Camera-type eye (tissue), 1 donor: ENCODE measurements at places on chromosomes 5 and 9. TPM values are rescaled to one million over a fixed set of nuclear protein-coding genes. Genes with fewer than 3 reads are reported as not detected.

The TXN gene
- total RNA-seq, result 47.2 TPM

The CATSPER3 gene
- not detected for total RNA-seq

The PCDHGB5 gene
- total RNA-seq, result 23.4 TPM

The MLANA gene
- total RNA-seq, result 27.2 TPM
